ENCODE measurements at places on chromosomes 4 and X. TPM values are rescaled to one million over a fixed set of nuclear protein-coding genes. Genes with fewer than 3 reads are reported as not detected.
A peak's percentile ranks its signal among the peaks of the same experiment; 100 is the strongest.

HHIP gene
- 0.97 TPM for total RNA-seq

DRD5 gene
- total RNA-seq = not detected

SMARCA1 gene
- 121 TPM for total RNA-seq

ARHGAP36 gene
- total RNA-seq = not detected

PLCXD1 gene
- total RNA-seq = 12.1 TPM

SERTM2 gene
- not detected for total RNA-seq

DNA sequence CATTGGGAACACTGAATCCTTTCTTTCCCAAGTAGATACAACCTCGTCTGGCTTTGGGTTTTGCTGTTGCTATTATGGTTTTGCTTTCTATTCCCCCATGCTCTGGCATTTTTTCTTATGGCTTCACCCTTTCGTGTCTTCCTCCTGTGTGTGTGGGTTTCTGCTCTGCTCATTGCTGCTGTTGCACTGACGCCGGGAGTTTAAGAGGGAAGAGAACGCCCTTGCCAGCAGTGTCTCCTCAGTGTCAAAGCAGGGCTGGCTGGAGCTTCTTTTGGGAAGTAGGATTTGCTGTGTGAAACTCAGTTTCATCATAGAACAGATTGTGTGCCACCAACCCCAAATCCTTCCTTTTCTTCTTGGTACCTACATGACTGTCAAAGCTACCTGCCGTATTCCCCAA is 63.7 kb downstream of the CLDN22 start:
- peaks cover 24% of the 10 kb centered on the region for H3K36me3 ChIP-seq
- no peaks in the 10 kb centered on the region for H3K4me1 ChIP-seq
- no peak overlapping the region for H3K4me3 ChIP-seq
- H3K27me3 ChIP-seq = no peaks in the 10 kb centered on the region
- no peak for DNase-seq

DNA sequence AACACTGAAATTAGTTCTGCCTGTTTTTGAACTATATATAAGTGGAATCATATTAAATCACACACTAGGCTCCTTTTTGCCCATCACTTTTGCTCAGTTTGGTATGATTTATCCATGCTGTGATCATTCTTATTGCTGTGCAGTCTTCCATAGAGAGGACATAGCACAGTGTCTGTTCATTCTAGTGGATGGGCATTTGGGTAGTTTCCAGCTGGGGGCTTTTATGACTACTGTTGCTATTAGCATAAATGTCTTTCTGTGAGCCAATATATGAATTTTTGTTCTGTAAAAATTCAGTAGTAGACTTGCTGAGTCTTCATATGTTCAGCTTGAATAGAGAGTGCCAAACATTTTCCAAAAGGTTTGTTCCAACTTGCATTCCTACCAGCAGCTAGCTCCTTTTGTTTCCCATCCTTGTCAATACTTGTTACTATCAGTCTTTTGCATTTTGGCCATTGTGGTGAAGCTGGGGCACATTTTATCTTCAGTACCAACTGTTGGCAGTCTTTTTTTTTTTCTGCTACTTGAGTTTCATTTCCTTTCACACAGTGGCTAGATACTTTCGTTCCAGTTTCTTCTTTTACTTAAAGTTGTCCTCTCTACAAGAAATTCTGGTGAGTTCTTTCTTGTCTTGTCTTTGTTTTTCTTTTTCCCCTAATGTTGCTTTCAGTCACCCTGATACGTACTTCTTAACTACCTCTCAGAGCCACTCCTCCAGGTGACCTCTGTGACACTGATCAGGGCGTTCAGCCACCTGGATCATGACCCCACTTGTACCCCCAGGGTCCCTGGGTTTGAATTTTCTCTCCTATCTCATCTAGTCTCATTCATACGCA is 87.0 kb downstream of the ANXA3 start:
- no peak overlapping the region for H3K27ac ChIP-seq
- no peak for DNase-seq
- H3K4me3 ChIP-seq = no peak overlapping the region
- H3K27me3 ChIP-seq = no peaks in the 10 kb centered on the region
- no peaks in the 10 kb centered on the region for H3K36me3 ChIP-seq

GRCh38 chrX:15547356-15547755 is 46.7 kb downstream of the BMX start:
- H3K27ac ChIP-seq = no peak overlapping the region
- no peaks in the 10 kb centered on the region for H3K4me1 ChIP-seq
- H3K4me3 ChIP-seq = no peak overlapping the region
- DNase-seq = no peak
- no peaks in the 10 kb centered on the region for H3K36me3 ChIP-seq

DNA sequence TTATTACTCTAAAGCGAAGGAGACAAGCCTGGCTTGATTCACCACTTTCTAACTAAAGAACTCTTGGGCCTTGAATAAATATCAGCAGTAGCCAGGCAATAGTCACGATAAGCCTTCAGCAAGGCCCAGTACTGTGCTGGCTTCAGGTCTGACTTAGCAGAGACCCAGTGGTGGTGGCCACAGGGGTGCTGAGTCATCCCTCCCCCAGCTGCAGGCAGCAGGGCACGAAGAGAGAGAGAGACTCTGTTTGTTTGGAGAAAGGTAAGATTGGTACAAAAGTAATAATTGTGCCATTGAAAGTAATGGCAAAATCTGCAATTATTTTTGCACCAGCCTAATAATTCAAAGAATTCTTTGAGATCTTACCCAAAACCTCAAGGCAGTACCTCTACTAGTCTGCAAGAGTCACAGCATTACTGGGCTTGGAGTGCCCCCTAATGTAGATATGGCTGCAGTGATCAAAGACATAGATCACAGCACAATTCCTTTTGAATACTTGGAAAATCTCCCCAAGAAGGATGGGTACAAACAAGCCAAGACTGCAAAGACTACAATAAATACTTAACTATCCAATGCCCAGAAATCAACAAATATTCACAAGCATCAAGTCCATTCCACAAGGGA is 159.5 kb upstream of the USP38 start:
- no peaks in the 10 kb centered on the region for H3K36me3 ChIP-seq
- no peak for DNase-seq
- no peaks in the 10 kb centered on the region for H3K27me3 ChIP-seq
- H3K4me1 ChIP-seq = no peaks in the 10 kb centered on the region
- H3K4me3 ChIP-seq = no peak overlapping the region

- no peak overlapping the region for H3K4me3 ChIP-seq
- DNase-seq = no peak
- peaks cover 22% of the 10 kb centered on the region for H3K27me3 ChIP-seq
- no peak overlapping the region for H3K27ac ChIP-seq
Measured at GRCh38 chr4:154485127-154485773, 6.3 kb downstream of the DCHS2 start.

GRCh38 chrX:49925176-49925575 is 2.8 kb downstream of the CLCN5 start:
- H3K36me3 ChIP-seq = no peaks in the 10 kb centered on the region
- no peaks in the 10 kb centered on the region for H3K27me3 ChIP-seq
- no peak overlapping the region for H3K27ac ChIP-seq

GRCh38 chr4:28225689-28226353 is 1365.2 kb downstream of the STIM2 start:
- no peak overlapping the region for H3K4me3 ChIP-seq
- H3K4me1 ChIP-seq = peaks cover 12% of the 10 kb centered on the region
- H3K27me3 ChIP-seq = no peaks in the 10 kb centered on the region

GRCh38 chrX:97672138-97672537 is 788.4 kb downstream of the RPA4 start:
- no peak for DNase-seq
- H3K27ac ChIP-seq = no peak overlapping the region
- H3K36me3 ChIP-seq = no peaks in the 10 kb centered on the region

- no peak for DNase-seq
- peak overlapping the region; percentile 95 for H3K27ac ChIP-seq
- no peaks in the 10 kb centered on the region for H3K36me3 ChIP-seq
- peak overlapping the region; percentile 15 for H3K4me3 ChIP-seq
Measured at GRCh38 chr4:139920486-139921002, 233.4 kb downstream of the MAML3 start.

DNA sequence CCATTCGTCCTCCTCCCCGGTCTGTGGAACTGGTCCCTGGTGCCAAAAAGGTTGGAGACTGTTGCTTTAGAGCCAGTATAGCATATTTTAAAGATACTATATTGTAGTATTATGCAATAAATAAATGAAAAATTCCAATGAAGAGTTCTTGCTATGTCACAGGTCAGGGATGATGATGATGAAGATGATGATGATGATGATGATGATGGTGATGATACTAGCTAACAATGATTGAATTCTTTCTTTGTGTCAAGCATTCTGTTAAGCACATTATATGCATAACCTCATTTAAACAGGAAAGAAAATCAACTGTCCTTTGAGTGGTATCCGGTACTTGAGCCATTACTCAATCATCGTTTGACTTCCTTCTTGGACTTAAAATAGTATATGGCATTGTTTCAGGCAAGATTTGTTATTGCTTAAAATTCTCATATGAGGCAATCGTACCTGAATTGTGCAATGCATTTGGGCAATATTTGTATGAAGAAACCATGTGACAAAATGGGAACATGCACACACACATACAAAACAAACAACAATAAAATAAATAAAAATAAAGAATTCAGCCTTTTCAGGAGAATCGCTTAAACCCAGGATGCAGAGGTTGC is 22.8 kb upstream of the TLR2 start:
- peaks cover 4% of the 10 kb centered on the region for H3K4me1 ChIP-seq
- no peaks in the 10 kb centered on the region for H3K36me3 ChIP-seq
- DNase-seq = no peak
- no peak overlapping the region for H3K27ac ChIP-seq
- H3K27me3 ChIP-seq = peaks cover 2% of the 10 kb centered on the region

GRCh38 chr4:55176497-55176896 is 51.1 kb upstream of the KDR start:
- H3K4me1 ChIP-seq = peaks cover 24% of the 10 kb centered on the region
- no peak for DNase-seq
- no peak overlapping the region for H3K27ac ChIP-seq
- H3K27me3 ChIP-seq = no peaks in the 10 kb centered on the region
- H3K4me3 ChIP-seq = no peak overlapping the region
- H3K36me3 ChIP-seq = no peaks in the 10 kb centered on the region

- no peaks in the 10 kb centered on the region for H3K36me3 ChIP-seq
- no peak overlapping the region for H3K27ac ChIP-seq
- no peak overlapping the region for H3K4me3 ChIP-seq
Measured at GRCh38 chr4:7128644-7129043, 60.8 kb upstream of the GRPEL1 start.

DNA sequence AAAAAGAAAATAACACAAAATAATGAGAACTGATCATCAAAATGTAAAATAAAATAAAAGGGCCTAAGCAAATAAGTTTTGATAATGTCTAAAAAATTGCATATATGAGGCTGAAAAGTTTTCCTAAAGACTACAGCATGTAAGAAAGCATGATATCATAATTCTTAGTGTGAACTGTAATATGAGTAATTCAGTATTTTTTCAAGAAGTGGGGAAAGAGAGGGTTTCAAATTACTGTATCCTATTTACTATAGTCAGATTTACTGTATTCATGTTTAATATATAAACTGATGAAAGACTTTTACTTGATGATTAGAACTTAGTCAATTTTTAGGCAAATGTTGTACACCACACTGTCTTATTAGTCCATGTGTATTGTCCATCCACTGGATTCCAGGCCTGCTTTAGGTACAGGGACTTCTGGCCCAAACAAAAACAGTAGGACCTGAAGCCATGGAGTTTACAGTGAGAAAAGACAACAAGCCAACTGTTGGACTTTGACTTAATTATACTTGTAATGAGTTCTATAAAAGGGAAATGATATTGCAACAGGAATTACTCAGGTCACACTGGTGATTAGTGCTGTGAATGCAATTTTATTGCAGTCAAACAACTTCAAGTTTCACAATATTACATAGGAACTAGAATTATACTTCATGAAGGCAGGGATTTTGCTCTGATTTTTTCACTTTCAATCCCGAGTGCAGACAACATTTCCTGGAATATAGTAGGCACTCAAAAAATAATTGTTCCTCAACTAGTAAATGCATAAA is 517.7 kb upstream of the GALNT7 start:
- no peak overlapping the region for H3K27ac ChIP-seq
- no peak for DNase-seq
- H3K4me1 ChIP-seq = peaks cover 27% of the 10 kb centered on the region
- H3K27me3 ChIP-seq = no peaks in the 10 kb centered on the region

DNA sequence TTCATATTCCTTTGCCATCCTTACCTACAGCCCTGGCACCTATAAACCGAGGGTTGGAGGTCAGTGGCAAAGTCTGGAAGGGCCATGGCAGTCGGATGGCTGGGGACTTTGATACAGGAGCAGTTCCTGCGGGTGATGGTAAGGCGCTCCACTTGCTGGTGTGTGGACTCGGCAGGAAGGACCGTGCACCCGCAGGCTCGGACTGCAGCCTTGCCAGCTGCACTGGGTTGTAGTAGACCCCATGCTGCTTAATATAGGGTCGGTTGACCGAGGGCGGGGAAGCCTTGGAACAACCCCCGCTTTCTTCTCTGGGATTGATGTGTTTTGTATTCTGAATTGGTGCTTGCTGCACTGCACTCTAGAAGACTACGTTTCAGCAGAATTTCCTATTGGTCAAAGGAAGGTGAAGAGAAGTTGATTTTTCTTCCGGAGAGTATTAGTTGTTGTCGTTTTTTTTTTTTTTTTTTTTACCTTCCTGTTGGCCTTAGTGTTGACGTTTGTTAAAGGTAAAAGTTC is 638 bp downstream of the BLTP1 start:
- H3K4me3 ChIP-seq = peak overlapping the region; percentile 98
- peak overlapping the region; percentile 51 for H3K27ac ChIP-seq
- H3K36me3 ChIP-seq = peaks cover 18% of the 10 kb centered on the region
- H3K27me3 ChIP-seq = no peaks in the 10 kb centered on the region

DNA sequence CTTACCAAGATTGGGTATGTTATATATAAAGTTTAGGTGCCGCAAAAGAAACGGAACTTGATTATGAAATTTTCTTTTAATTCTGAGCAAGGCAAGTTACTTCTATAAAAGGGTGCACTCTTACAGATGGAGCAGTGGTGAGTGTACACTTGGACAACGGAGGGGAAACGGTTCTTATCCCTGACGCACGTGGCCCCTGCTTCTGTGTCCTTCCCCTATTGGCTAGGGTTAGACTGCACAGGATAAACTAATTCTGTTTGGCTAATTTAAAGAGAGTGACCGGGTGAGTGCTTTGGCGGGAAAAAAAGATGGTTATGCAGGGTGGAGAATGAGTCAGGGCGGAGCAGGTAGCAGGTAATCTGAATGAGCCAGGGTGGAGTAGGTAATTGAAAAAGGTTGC is 149.5 kb downstream of the GC start:
- DNase-seq = no peak
- H3K27me3 ChIP-seq = peaks cover 7% of the 10 kb centered on the region
- no peak overlapping the region for H3K27ac ChIP-seq
- H3K4me3 ChIP-seq = no peak overlapping the region
- H3K4me1 ChIP-seq = no peaks in the 10 kb centered on the region

All from osteocyte (in vitro differentiated cells).